Renal cortical epithelial cell (primary cell): ENCODE measurements at places on chromosomes 5 and 9. TPM values are rescaled to one million over a fixed set of nuclear protein-coding genes. Genes with fewer than 3 reads are reported as not detected.

OBP2B gene
- not detected in 2 replicates for total RNA-seq

C5orf34 gene
- total RNA-seq, result 1.7 and 3.0 TPM in 2 replicates

ADAMTS12 gene
- total RNA-seq, result 2.3 and 6.3 TPM in 2 replicates

MCTP1 gene
- 8.3 and 22.3 TPM in 2 replicates for total RNA-seq

CDK5RAP2 gene
- total RNA-seq, result 23.4 and 47.7 TPM in 2 replicates

LCN15 gene
- total RNA-seq, result not detected in 2 replicates

LIFR gene
- 10.8 and 45.7 TPM in 2 replicates for total RNA-seq

TRIM36 gene
- total RNA-seq, result 2.6 and 4.0 TPM in 2 replicates

TAS2R1 gene
- not detected in 2 replicates for total RNA-seq

SETX gene
- total RNA-seq, result 73.5 and 87.4 TPM in 2 replicates

SMIM33 gene
- total RNA-seq, result not detected in 2 replicates

TLX3 gene
- total RNA-seq, result 0.35 TPM in 1 of 2 replicates, not detected in the other

F2RL2 gene
- 0.17 and 0.99 TPM in 2 replicates for total RNA-seq

SAXO1 gene
- under 0.01 TPM in 1 of 2 replicates, not detected in the other for total RNA-seq

CDH9 gene
- not detected in 2 replicates for total RNA-seq
